ENCODE measurements at places on chromosomes 11 and 22. TPM values are rescaled to one million over a fixed set of nuclear protein-coding genes. Genes with fewer than 3 reads are reported as not detected.

DNA sequence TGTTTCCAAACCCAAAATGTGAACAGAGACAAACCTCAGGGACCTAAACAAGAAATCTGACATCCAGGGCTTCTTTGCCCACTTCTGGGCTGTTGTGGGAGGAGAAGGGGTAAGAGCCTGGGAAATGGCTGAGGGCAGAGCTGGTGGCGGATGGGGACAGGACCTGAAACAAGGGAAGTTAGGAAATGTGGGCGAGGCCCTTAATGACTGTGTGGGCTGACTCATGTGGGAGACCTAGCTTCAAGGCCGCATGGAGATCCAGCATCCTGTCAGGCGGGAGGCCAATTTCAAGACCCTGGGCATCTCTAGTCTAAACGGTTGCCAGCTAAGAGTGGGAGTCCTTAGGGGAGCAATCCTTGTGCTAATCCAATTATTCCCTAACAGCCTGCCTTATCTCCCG lies 2.1 kb upstream of the OAF start:
- no peak for DNase-seq

- no peak for DNase-seq
Observed at GRCh38 chr11:15816260-15816871, 540.0 kb downstream of the SOX6 start.

DNA sequence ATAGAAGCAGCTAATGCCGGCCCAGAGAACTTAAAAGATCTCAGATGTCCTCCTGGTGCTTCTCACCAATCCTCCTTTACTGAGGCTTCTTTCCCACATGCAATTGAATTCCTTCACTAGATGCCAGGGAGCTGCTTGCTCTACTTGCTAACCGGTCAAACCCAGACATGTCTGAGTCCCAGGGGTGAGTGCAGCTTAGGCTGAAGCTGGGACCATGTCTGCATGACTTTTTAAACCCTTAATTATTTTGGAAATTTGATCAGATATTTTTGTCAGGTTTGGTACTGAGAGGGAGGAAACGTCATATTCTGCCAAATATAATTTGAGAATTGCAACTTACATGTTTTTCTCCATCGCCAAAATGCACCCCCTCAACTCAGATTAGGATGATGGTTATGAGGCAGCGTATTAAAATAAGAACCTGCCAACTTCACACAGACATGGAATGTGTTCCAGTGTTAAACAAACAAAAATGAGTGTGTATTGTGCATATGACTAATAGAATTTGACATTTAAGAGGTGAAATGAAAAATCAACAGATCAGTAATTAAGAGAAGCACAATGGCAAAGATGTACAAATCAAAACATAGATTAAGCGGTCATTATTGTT lies 529.5 kb downstream of the ETS1 start:
- no peak for DNase-seq

- DNase-seq: no peak
Observed at GRCh38 chr22:23497016-23497885, 82.8 kb downstream of the IGLL1 start.

- no peak for DNase-seq
Observed at GRCh38 chr22:22830957-22831688, 56.5 kb upstream of the IGLL5 start.

DNA sequence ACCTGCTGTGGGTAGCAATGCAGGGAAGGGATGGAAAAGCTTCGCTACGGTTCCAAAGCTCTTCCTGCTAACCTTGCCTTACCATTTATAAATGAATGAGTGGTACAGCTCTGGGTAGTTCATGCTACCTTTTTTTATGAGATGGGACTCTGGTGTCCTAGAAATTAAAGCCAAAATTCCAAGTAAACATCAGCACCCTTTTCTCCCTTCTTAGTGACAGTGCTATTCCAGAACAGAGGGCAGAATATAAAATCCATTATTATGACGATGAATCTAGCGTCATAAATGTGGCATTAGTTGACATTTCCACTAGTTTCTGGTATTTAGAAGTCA lies 447 bp upstream of the SVIP start:
- no peak for DNase-seq

GRCh38 chr11:130798280-130798679 lies 118.0 kb downstream of the SNX19 start:
- DNase-seq: no peak

- DNase-seq: no peak
Observed at GRCh38 chr11:111407652-111408051, 28.6 kb upstream of the POU2AF1 start.

GRCh38 chr11:94469416-94469815 lies 24.2 kb downstream of the MRE11 start:
- peak; percentile 56 for DNase-seq

The PAMR1 gene
- total RNA-seq: 0.08 TPM

The ZNF280B gene
- total RNA-seq: 1.1 TPM

The TMEM191C gene
- total RNA-seq: 1.3 TPM

The SPECC1L gene
- total RNA-seq: 40.6 TPM

The OR6M1 gene
- total RNA-seq: not detected

The TYMP gene
- 53.9 TPM for total RNA-seq

Data from GM12878 (cell line).